C1 segment of cervical spinal cord (tissue), 14 donors: ENCODE measurements at places on chromosomes 13 and 19.

DNA sequence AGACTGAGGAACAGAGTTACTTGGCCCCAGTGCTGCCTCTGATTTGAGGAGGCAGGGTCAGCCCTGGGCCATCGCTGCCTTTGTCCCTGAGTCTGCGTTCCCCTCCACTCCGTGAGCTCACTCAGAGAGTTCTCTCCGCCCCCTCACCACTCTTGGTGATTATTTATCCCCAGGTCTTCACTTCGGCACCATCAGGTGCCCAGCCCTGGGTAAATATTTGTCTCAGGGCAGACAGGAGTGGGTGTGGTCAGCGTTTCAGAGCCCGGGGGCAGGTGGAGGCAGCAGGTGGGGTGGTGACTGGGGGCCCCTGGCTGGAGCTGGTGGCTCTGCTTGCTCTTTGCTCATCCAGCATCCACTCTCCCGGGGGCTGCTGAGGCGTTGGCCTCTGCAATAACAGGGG, 20.6 kb downstream of the PPP1R37 start:
- DNase-seq = no peak

- no peak for DNase-seq
These were observed 174.9 kb downstream of the TNFSF13B start for GRCh38 chr13:108444448-108444847.

- no peak for DNase-seq
These were observed 619.8 kb downstream of the DCT start for GRCh38 chr13:93859716-93860115.

GRCh38 chr13:89627996-89628395, 1719.5 kb upstream of the MIR17HG start:
- no peak for DNase-seq

- no peak for DNase-seq
These were observed 1.0 kb downstream of the PCID2 start for GRCh38 chr13:113207460-113207859.

- DNase-seq = no peak
These were observed 503.4 kb downstream of the TBC1D4 start for GRCh38 chr13:74978591-74978990.

DNA sequence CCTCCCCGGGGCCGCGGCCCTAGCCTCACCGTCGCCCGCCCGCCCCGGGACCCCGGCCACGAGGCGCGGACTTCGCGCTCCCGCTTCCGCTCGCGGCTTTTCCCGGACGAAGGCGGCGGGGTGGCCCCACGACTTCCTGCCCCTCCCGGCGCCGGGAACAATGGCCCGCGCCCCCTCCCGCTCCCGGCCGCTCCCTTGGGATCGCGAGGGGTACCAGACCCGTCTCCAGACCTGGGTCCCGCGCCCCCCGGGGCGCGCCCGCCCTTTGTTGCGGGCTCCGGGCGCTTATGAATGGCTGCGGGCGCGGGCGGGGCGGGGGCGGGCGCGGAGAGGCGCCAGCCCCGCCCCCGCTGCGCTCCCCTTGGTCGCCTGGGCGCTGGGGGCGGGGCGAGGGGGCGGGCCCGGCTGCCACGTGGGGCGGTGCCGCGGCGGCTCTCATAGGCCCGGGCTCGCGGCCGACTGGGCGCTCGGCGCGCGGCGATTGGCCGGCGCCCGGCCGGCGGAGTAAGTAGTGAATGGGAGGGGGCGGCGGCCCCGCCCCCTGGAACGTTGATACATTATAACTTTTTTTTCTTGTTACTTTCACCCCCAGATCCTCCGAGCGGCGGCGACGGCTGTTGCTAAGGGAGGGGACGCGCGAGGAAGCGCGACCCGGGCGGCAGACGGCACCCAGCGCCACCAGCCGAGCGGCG, 1.1 kb downstream of the MIDN start:
- peak; percentile 86 for DNase-seq

DNA sequence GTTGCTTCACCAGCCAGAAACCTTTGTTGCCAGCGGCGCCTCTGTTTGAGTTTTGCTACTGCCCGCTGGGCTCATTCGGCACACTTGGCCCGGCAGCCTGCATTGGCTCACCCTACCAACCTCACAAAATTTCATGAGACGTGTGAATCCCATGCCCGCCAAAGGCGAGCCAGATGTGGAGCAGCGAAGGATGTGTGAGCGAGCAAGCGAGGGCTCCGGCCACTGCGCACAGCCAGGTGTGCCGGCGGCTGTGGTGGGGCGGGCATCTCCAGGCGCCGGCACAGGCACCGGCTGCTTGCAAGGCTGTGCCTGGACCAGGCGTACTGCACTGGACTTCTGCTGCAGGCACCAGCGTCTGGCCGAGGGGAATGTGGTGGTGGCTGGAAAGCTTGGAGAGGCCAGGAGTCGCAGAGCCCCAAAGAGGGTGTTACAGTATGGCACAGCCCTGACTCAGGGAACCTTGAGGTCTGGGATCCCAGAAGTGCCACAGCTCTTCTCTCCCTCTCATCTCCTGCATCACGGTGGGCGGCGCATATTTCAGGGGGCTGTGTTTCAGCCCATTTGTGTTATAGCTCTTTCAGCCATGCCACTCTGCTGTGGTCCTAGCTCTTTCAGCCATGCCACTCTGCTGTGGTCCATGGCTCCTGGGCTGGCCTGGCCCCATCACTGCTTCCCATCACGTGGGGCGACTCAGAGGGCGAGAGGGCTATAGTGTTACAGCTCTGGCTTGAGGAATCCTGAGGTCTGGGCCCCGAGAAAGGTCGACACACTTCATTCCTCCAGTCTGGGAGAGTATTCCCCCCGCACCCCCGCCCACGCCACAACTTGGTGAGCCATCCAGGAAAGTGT, 592.0 kb upstream of the SLITRK5 start:
- no peak for DNase-seq

- DNase-seq = no peak
These were observed 110.6 kb upstream of the ATXN8OS start for GRCh38 chr13:69997061-69997460.

GRCh38 chr13:50485979-50486935, 357.2 kb downstream of the DLEU7 start:
- no peak for DNase-seq

DNA sequence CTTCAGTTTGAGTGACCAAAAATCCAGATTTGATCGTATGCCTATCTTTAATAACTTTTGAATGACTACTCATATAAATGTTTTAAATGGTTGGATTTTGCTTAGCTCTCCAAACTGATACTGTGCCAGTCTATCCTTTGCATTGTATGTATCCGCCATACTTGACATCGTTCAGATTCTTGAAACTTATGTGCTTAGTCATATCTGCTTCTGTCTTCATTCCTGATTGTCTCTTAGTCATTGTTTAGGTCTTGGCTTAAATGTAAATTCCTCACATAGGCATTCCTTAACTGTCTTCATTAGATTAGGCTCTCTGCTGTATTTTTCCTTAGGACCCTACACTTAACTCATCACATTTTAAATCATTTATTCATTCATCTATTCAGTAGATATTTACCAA, 126.0 kb downstream of the PCCA start:
- no peak for DNase-seq
